ENCODE measurements at places on chromosomes 13 and 19. TPM values are rescaled to one million over a fixed set of nuclear protein-coding genes. Genes with fewer than 3 reads are reported as not detected.

Gene GRIN3B
- 0.30 TPM for total RNA-seq

Gene IQCN
- 3.9 TPM for total RNA-seq

Gene MBD3L2
- total RNA-seq, result not detected

Gene KIR3DL2
- not detected for total RNA-seq

Gene SIGLEC5
- not detected for total RNA-seq

DNA sequence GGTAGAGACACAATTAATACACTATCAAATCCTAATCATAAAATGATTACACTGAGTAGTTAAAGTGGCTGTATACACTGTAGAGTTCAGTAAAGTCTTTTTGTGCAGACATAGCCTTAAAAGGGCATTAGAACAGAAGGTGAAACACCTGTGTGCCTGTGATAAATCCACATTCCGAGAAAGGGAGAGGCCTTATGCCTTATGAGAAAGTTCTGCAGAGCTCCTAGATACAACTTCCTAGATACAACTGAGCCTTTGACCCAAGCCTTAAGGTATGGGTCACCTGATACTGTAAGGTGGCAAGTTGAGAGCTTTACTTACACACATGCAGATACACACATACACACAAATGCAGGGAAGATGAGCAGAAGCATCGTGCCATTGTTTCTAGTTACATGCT lies 6.3 kb downstream of the SERP2 start:
- peak; percentile 48 for DNase-seq
- H3K27me3 ChIP-seq, result no peaks in the 10 kb centered on the region
- H3K4me1 ChIP-seq, result peaks cover 12% of the 10 kb centered on the region

DNA sequence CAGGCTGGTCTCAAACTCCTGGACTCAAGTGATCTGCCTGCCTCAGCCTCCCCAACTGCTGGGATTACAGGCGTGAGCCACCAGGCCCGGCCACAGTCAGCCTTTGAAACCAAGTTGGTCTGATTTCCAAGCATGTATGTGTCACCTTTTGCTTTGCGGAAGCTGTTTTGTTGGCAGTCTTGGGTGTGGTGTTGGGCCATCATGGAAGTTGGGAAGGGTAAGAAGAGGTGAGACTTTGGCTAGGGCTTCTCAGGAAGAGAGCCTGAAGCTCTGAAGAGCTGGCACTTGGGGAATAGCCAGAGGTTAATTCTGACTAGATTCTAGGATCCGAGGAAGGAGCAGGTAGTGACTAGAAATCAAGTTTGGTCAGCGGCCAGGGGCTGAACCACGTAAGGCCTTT lies 2.8 kb downstream of the RSPH6A start:
- DNase-seq, result no peak
- no peaks in the 10 kb centered on the region for H3K36me3 ChIP-seq
- H3K4me3 ChIP-seq, result no peak overlapping the region

DNA sequence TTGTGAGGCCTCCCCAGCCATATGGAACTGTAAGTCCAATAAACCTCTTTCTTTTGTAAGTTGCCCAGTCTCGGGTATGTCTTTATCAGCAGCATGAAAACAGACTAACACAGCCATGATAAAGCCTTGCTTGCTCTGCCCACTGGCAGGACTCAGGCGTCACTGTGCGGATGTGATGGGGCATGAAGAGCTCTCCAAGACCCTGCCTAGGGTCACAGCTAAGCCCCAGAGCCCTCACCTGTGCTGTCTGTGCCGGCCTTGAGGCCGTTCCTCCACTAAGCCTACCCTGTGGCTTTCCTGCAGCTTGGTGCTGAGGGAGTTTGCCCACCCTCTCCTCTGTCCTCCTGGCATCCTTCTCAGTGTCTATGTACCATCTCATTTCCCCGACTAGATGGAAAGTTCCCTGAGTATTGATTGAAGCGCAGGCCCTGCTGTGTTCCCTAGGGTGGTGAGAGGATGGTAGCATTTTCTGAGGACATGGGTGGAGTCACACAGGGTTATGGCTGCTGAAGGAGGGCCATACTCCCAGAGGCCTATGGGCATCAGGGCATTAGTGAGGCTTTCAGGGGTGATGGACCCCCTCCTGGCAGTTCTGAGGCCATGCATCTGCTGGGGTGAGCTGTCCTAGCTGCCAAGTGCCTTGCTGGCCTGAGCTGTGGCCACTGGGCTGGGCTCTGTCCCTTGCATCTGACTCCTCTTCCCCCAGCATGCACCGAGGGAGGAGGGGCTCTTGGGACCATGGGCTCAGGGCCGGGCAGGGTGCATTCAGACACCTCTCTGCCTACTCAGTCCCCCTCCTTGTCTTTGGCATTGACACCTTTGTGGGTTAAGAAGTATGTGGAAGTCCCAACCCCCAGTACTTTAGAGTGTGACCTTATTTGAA lies 75.3 kb downstream of the TEX29 start:
- H3K27me3 ChIP-seq, result no peaks in the 10 kb centered on the region
- DNase-seq, result no peak
- no peaks in the 10 kb centered on the region for H3K36me3 ChIP-seq
- no peak overlapping the region for H3K4me3 ChIP-seq

GRCh38 chr13:28357247-28357825 lies 137.6 kb downstream of the FLT1 start:
- no peak for DNase-seq
- H3K4me3 ChIP-seq, result no peak overlapping the region
- H3K36me3 ChIP-seq, result no peaks in the 10 kb centered on the region
- H3K4me1 ChIP-seq, result peaks cover 21% of the 10 kb centered on the region

- DNase-seq, result peak; percentile 77
- peaks cover 20% of the 10 kb centered on the region for H3K27me3 ChIP-seq
- no peak overlapping the region for H3K4me3 ChIP-seq
- no peak overlapping the region for H3K27ac ChIP-seq
- no peaks in the 10 kb centered on the region for H3K36me3 ChIP-seq
These were observed 13.0 kb downstream of the PGLYRP1 start for GRCh38 chr19:46009530-46010510.

DNA sequence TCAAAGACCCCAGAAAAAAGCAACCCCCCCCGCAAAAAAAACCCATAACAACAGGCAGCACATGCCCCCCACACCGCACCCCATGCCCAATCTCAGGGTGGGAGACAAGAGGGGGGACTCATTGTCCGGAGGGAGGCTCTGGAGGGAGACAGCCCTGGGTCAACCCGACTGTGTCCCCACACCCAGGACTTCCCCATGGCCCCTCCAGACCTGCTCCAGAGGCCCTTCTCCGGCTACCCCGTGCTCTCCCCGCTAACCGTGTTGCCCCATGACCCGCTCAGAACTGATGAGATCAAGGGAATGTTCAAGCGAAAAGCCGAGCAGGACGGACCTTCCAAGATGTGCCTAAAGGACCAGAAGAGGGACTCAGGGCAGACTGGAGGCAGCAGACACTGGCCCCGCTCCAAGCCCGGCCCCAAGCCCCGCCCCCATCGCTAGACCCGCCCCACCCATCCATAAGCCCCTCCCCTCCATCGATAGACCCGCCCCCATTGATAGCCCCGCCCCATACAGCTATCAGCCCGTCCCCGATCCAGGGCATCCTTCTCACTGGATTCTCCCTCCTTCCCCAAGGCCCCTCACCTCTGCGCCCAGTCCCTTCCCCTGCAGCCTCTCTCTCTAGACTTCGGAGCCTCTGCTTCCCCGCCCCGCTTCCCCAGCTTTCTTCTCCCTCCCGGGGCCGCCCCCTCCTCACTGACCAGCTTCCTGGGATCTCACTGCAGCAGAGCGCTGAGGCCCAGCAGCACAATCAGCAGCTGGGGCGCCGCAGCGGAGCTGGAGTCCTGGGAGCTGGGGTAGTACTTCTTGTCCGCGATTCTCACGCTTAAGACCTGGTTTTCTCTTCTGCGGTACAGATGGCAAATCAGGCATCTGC lies 2.2 kb downstream of the BST2 start:
- no peaks in the 10 kb centered on the region for H3K36me3 ChIP-seq
- peak; percentile 54 for DNase-seq
- H3K27me3 ChIP-seq, result no peaks in the 10 kb centered on the region
- H3K4me1 ChIP-seq, result no peaks in the 10 kb centered on the region
- H3K4me3 ChIP-seq, result no peak overlapping the region
- no peak overlapping the region for H3K27ac ChIP-seq

GRCh38 chr19:50710094-50710493 lies 9.5 kb downstream of the SHANK1 start:
- H3K4me1 ChIP-seq, result no peaks in the 10 kb centered on the region
- no peak overlapping the region for H3K27ac ChIP-seq
- peaks cover 4% of the 10 kb centered on the region for H3K27me3 ChIP-seq
- no peak overlapping the region for H3K4me3 ChIP-seq
- no peaks in the 10 kb centered on the region for H3K36me3 ChIP-seq
- DNase-seq, result no peak

DNA sequence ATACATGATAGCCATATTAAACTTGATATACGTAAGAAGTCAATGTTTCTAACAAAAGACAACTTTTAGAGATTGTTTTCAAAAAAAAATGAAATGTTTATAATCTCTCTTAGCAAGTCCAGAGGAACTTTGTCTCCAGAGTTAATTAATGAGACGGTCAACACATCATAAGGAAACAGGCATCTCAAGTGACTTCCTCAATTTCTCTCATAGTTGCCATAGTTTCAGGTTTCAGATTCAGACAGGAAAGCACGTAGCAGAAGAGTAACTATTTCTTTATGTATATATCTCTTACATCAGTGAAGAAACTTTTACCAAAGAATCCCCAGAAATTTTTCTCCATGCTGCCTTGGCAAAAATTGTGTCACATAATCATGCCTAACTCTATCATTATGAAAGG lies 159.6 kb upstream of the ATXN8OS start:
- no peak overlapping the region for H3K27ac ChIP-seq
- H3K4me3 ChIP-seq, result no peak overlapping the region
- H3K36me3 ChIP-seq, result no peaks in the 10 kb centered on the region
- DNase-seq, result no peak
- H3K27me3 ChIP-seq, result no peaks in the 10 kb centered on the region

GRCh38 chr19:14871619-14872230 lies 14.2 kb downstream of the OR7A17 start:
- DNase-seq, result no peak
- no peaks in the 10 kb centered on the region for H3K36me3 ChIP-seq
- H3K27ac ChIP-seq, result no peak overlapping the region
- H3K27me3 ChIP-seq, result no peaks in the 10 kb centered on the region
- H3K4me3 ChIP-seq, result no peak overlapping the region
